ENCODE measurements at places on chromosomes 1 and 21. TPM values are rescaled to one million over a fixed set of nuclear protein-coding genes. Genes with fewer than 3 reads are reported as not detected.

Gene CSF3R
- 20.5 TPM for total RNA-seq

Gene OR2T11
- total RNA-seq = not detected

Gene KRTAP22-1
- total RNA-seq = not detected

Gene NBPF20
- total RNA-seq = 3.5 TPM

Gene GPR161
- 3.1 TPM for total RNA-seq

Gene NCF2
- 3.6 TPM for total RNA-seq

Gene KCNH1
- total RNA-seq = 6.8 TPM

Gene S100A3
- not detected for total RNA-seq

Gene SUSD4
- total RNA-seq = 17.7 TPM

Measured in stomach (tissue), 19 donors.